MV-4-11 (cell line): ENCODE measurements at places on chromosomes 11 and 22.

DNA sequence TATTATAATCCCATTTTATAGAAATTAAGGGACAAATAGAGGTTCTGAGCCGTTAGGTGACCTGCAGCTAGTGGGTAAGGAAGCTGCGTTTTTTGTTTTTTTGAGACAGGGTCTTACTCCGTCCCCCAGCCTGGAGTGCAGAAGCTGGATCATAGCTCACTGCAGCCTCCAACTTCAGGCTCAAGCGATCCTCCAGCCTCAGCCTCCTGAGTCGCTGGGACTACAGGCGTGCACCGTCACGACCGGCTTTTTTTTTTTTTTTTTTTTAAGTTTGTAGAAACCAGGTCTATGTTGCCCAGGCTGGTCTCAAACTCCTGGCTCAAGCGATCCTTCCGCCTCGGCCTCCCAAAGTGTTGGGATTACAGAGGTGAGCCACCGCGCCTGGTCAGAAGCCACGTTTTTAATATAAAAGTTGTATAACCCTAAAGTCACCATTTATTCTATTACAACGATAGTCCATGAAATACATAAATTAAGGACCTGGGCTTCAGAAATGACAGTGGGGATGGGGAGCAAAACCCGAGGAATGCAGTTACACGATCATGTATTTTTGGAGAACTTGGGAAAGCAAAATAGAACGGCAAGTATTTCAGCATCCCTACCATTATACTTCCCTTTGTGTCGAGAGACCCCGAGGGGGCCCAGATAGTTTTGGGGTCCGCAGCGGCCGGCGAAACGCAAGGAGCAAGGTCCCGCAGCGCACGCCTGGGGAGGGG, 638 bp downstream of the SAAL1 start:
- no peak for DNase-seq

- no peak for DNase-seq
Observed at GRCh38 chr22:19875531-19876313, 21.0 kb upstream of the GNB1L start.

GRCh38 chr11:94750319-94751217, 17.6 kb upstream of the AMOTL1 start:
- DNase-seq: no peak

- DNase-seq: no peak
Observed at GRCh38 chr11:124081483-124081882, 33.8 kb upstream of the VWA5A start.

DNA sequence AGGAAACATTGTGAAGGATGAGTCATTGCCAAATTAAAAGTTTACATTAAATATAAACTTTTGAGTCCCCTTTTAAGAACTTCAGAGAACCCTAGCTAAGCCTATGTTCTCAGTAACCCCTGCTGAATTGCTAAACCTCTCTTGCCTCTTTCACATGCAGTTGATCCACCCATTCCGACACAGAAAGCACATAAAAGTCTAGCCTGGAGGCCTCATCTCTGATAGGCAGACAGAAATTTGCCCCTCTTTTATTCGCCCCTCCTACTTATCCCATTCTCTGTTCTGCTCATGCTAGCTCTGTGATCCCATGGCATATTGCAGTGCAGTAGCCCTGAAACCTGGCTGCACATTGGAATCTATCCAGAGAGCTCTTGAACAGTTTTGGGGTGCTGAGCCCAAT, 58.2 kb upstream of the PDE3B start:
- DNase-seq: no peak

DNA sequence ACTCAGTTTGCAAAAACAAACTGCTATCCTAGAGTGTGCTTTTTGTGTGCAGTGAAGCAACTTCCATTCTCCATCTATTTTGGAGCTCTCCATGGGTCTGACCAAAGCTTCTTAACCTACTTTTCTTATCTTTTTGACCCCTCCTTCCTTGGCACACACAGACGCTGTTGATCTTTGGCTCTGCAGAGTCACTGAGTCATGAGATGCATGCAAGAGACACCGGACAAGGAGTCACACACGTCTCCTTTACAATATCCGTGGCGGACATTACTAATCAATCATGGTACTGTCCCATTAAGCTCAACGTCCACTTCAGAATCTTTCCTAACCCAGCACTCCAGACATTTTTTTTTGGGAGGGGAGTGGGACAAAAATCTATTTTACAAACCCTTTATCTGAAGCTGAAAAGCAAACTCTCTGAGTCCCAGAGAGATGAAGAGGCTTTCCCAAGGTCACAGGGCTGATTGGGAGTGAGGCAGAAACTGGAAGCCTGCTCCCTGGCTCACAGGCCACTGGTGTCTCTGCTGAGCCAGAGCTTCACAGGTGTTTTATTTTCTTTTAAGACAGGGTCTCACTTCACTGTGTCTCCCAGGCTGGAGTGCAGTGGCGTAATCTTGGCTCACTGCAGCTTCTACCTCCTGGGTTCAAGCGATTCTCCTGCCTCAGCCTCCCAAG, 165.8 kb upstream of the SYT13 start:
- DNase-seq: no peak

- no peak for DNase-seq
Observed at GRCh38 chr11:12196308-12196707, 85.9 kb downstream of the MICAL2 start.

GRCh38 chr11:118859973-118860372, 23.7 kb upstream of the CXCR5 start:
- peak; percentile 56 for DNase-seq

DNA sequence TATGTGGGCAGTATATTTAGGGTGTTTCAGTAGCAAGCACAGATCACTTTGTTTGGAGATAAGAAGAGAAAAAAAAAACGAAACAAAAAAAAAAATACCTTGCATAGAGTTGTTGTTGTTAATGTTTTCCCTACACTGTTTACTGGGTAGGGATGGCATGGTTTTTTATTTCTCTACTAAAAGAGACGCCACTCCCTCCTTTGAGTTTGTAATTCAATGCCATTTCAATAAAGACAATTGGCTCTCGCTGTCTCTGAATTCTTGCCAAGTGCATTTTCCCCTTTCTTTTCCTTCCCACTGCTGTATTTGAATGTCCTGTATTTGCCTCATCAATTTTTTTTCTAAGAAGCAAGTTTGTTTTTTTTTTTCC, 213.9 kb upstream of the UBASH3B start:
- DNase-seq: no peak

DNA sequence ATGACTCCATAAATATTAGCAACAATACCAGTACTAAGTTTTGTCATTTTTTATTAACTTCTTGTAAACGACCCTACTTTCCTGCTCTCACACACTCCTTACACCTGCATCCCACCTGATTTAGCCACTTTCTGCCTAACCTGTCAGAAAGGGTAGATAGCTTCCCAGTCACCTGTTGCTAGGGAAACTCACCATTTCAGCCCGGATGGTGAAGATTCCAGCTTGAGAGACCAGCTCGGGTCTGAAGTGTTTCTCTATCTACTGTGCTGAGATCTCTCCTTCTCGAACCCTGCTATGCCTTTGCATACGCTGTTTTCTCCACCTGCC, at the start of gene PARVG:
Gene PARVG, plus strand, starts transcription at position 220 of the 327 bp plus-strand sequence. CDS start 2,405 bp downstream, outside the sequence.
- peak; percentile 50 for DNase-seq

- no peak for DNase-seq
Observed at GRCh38 chr11:70622091-70622490, 223.8 kb downstream of the CTTN start.

- DNase-seq: no peak
Observed at GRCh38 chr11:19073454-19074415, 13.2 kb upstream of the MRGPRX2 start.

GRCh38 chr11:121769191-121769590, 316.4 kb upstream of the SORL1-AS1 start:
- no peak for DNase-seq

GRCh38 chr22:24938741-24939341, 7.7 kb downstream of the LHFPL7 start:
- DNase-seq: no peak

DNA sequence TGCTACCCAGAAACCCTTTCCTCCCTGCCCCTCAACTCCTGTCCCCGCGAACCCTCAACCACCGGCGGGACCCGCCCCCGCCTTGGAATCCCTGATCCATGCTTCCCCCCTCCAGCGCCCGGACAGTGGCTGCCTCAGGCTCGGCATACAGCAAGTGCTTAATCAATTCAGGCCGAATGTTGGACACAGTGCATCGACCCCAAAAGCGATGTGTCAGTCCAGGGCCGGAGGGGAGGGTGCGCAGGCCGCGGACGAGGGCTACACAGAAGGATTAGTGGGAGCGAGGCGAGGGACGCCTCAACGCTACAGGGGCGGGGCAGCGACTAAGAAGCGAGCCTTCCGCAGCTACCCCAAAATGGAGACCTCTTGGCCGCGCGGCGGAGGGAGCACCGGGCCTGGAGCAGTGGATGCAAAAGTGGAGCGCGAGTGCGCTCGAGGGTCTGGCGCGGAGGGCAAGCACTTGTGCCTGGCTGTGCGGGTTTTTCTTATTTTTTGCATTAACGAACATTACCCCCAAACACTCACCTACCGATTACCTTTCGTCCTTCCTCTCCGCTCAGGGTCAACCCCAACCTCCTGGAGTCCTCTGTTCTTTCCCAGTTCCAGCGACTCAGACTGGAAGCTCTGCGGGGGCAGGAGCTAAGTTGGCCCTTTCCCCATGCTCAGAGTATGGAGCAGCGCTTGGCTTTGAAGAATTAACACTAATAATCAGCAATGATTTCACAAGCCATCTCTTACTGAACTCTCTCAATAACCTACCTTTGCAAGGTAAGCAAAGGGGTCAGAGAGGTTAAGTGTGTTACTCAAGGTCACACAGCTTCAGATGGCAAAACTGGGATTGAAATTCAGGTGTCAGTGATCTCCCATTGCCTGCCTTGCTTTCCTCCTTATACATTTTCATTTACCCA, 30.0 kb upstream of the WNT11 start:
- peak; percentile 52 for DNase-seq

DNA sequence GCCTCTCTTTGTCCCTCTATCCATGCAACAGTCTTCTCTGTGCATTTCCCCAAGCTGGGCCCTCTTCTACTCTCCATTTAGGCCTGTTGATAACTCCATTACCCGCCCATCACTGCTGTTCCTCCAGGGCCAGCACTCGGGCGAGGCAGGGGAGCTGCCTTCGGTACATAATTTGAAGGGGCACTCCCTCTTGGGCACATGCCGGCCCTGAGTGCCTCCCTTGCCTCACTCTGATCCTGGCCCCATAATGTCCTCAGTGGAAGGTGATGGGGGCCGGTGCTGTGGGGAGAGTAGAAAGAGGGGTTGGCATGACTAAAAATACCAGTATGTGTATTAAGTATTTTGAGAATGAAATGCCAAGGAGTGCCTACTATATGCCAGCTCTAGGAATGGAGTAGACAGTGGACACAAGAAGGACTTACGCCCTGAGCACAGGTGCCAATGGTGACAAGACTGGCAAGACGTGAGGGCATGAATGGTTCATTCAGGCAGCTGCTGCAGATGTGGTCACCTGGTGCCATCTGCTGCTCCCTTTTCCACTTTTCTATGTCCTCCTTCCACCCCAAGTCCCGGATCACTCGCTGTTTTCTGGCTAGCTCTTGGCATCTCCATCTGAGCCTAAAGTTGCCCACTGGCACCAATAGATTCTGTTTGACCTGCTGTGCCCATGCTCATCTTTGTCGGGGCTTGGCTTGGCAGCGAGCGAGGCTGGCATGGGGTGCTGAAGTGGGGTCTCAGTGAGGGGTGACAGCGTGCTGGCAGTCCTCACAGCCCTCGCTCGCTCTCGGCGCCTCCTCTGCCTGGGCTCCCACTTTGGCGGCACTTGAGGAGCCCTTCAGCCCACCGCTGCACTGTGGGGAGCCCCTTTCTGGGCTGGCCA, 22.6 kb downstream of the TMEM218 start:
- DNase-seq: no peak

GRCh38 chr11:45154276-45154675, 7.8 kb downstream of the PRDM11 start:
- DNase-seq: no peak

GRCh38 chr11:120224361-120224760, 13.5 kb downstream of the OAF start:
- DNase-seq: no peak
